Dorsolateral prefrontal cortex (tissue), 122 donors: ENCODE measurements at places on chromosomes 13 and 19.

- no peak for DNase-seq
Measured at GRCh38 chr13:97640268-97640667, 206.3 kb downstream of the RAP2A start.

DNA sequence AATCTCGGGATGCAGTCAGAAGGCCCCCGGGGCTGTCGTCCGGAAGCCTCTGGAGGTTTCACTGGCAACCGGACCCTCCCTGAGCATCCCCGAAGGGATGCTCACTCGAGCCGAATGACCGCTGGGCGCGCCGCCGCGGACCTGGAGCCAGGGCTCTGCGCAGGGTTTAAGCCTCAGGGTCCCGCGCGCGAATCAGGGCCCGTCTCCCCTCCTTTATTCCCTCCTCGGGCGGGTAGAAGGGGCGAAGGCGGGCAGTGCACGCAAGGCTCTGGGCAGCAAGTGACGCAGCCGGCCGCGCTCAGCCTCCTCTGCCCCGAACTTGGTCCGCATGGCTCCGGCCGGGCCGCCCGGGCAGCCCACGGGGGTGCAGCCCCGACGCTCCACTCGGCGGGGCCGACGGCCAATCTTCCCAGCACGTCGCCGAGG lies 572 bp downstream of the SHISA2 start:
- DNase-seq, result peak; percentile 47

DNA sequence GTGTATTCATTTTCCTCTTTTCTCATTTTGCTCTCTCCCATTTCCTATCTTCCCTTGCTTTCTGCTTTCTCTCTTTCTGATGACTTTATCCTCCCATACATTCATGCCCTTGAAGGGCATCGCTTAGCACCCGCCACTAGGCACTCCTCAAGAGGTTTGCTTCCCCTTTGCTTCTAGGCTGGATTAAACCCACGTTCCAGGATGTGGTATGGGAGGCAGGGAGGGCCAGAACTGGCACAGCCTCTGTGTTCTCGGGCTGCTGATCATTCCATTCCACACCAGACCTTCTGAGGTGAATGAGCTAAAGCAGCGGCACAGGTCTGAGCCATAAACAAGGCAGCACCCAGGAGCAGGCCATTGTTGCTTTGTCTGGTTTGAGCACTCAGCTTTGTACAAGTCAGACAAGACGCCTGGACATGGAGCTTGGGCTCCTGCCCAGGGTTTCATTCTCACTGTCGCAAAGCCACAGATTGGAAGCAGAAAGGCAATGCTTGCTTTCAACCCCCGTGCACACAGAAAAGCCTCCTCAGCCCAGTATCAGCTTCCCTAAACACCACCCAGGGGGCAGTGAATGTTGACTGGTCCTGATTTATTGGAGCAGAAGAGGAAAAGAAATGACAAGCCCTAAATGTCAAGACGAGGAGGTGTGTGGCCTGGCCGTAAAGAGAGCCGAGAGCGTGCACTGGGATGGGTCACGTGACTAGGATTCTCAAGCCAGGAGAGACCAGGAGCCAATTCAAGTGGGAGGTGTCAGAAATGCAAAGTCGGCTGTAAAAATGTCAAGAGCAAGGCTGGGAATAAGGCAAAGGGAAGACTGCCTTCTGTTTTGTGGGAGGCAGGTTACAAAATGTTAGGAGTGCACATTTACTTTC lies 218.0 kb upstream of the SERP2 start:
- peak; percentile 68 for DNase-seq

DNA sequence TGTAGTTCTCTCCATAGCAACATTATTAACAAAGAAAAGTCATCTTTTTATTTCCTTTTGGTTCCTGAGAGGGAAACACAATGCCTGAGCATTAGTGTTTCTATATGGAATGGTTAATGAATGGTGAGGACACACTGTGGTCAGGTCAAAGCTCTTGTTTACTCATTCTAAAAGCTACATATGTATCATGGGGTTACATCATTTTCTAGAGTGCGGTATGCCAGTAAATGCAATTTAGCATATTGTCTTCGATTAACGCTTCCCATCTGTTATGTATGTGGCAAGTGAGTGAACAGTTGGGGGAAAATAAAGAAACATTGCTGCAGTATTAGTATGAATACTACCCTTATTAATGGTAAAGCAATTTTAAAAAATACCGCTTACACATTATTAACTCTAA lies 1152.2 kb upstream of the SPRY2 start:
- DNase-seq, result no peak

DNA sequence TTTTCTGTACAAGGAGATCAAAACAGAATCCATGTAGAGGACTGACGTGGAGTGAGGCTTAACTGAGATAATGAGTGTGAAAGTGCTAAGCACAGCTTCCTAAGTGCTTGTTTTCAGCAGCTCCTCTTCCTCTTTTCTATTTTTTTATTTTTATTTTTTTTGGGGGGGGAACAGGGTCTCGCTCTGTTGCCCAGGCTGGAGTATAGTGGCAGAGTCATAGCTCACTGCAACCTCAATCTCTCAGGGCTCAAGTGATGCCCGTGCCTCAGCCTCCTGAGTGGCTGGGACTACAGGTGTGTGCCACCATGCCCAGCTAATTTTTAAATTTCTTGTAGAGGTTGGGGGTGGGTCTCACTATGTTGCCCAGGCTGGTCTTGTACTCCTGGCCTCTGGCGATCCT lies 5.6 kb upstream of the FOSB start:
- no peak for DNase-seq

DNA sequence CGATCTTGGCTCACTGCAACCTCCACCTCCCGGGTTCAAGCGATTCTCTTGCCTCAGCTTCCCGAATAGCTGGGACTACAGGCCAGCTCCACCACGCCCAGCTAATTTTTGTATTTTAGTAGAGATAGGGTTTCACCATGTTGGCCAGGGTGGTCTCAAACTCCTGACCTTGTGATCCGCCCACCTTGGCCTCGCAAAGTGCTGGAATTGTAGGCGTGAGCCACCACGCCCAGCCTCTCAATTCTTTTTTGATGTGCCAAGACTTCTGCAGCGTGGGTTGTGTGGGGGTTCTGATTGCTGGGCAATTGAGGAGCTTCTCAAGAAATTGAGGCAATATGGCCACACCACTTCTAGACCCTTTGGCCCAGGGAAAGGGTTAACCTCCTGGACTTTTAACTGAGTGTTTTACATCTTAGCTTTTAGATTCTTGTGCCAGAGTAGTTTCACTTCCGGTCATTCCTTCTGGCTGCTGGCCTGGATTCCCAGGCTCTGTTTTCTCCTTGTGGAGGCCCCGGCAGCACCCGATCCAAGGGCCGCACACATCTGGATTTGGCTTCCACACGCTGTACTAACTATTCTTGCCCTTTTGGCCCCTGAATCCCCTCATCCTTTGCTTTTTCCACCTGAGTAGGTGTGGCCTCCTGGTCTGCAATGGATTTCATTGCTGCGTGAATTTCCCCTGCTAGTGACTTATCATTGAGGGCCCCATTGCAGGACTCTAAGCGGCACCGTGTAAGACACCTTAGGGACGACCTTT lies 14.7 kb downstream of the SMARCA4 start:
- DNase-seq, result no peak

- DNase-seq, result no peak
Measured at GRCh38 chr13:21009036-21009435, 52.4 kb downstream of the LATS2 start.

- peak; percentile 100 for DNase-seq
Measured at GRCh38 chr19:35775298-35776101, at the start of gene ARHGAP33. Gene ARHGAP33 (plus strand): TSS chr19:35775564. CDS start chr19:35775659, 95 bp downstream.

- no peak for DNase-seq
Measured at GRCh38 chr13:98539666-98540065, 37.2 kb downstream of the STK24 start.

- DNase-seq, result no peak
Measured at GRCh38 chr13:27920677-27921420, 1.0 kb downstream of the PDX1 start.

DNA sequence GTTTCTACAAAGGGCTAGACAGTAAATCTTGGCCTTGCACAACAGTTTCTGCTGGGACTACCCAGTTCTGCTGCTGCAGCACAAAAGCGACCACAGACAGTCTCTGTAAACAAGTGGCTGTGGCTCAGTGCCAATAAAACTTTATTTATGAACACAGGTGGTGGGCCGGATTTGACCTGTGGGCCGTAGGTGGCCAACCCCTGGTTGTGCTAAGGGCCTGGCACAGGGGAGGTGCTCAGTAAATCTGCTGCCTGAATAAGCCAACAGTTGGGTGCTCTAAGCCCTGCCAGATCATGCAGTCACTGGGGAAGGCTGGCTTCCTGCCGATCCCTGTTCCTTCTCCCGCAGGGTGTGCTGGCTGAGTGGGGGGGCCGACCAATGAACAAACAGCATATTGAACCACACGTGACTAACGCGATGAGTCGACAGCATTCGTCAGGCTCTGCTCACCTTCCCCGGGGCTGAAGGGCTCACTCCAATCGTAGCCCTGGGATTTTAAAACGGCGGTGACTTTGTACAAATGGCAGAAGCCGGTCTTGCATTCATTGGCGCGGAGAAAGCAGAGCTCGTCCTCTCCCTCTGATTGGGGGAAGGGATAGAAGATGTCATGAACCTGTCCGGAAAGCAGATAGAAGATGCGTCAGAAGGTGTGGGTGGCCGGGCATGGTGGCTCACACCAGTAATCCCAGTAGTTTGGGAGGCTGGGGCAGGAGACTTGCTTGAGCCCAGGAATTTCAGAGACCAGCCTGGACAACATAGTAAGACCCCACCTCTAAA lies 24.3 kb upstream of the MYDGF start:
- DNase-seq, result peak; percentile 75

- DNase-seq, result no peak
Measured at GRCh38 chr13:86020351-86021002, 221.3 kb upstream of the SLITRK6 start.

GRCh38 chr19:4580961-4581665 lies 21.6 kb upstream of the SEMA6B start:
- DNase-seq, result no peak

DNA sequence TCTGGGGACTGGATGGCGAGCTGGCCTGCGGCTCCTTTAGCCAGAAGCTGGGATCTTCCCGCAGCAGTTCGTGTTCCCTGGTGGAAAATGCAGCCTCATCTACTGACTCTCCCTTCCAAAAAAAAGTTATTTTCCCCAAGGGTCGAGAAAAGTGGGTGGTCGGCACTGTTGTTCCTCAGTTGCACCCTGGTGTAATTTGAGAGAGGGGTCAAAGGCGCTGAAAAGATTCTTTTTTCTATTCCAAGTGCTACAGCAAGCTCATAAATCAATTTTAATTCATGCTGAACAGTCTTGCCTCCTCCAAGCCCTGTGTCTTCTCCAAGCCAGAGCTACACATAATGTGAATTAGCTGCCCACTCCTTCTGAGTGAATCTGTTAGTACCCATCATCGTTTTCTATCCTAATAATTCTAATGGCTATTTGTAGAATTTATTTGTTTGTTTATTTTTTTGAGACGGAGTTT lies 774 bp downstream of the SLC25A15 start:
- DNase-seq, result no peak

GRCh38 chr13:27264181-27264580 lies 6.4 kb upstream of the RASL11A start:
- DNase-seq, result no peak

DNA sequence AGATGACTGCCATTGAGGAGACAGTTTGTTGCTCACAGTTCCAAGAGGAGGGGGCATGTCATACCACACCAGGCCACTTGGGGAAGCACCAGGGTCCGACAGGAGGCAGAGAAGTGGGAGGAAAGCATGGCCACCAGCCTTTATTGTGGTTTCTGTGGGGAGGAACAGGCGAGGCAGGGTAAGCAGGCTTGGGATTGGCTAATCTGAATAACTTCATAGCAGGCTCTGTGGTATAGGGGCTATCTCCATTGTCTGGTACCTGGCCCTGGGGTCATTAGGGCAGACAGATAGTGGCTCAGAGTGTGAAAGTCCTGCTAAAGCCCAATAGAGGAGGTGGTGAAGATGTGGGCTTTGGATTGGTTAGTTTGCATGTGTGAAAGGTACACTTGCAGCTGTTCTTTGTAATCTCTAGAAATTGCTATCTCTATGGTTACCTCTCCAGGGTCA lies 35.5 kb downstream of the CBY2 start:
- DNase-seq, result no peak

- DNase-seq, result no peak
Measured at GRCh38 chr13:32164622-32165268, 133.2 kb downstream of the FRY start.

DNA sequence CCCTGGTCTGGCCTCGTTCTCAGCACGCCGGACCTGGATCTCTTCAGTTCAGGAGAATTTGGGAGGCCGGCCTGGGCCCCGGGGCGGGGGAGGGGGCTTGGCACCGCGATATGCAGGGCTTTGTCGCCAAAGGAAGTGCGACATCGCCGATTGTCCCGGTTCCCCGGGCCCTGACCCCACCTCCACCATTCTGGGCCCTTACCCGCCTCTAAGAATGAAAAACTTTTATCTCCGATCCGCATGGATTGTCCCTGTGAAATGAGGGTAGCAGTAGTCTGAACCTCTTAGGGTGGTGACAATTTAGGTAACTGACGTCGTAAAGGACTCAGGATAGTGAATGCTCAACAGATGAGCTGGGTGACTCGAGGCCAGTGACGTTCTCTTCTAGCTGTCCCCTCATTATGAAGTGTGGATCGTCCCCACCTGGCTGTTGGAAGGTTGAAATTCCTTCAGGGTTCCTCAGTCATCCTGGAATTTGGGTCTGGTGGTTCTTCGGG lies 650 bp downstream of the DDA1 start:
- DNase-seq, result no peak

- DNase-seq, result no peak
Measured at GRCh38 chr19:9881720-9882119, 46.6 kb downstream of the PIN1 start.

- no peak for DNase-seq
Measured at GRCh38 chr13:22287343-22287920, 616.6 kb downstream of the FGF9 start.

GRCh38 chr13:114132419-114133121 lies at the start of gene RASA3:
Gene RASA3 (minus strand): TSS chr13:114132623. CDS start chr13:114132489, 134 bp downstream.
- DNase-seq, result peak; percentile 79

DNA sequence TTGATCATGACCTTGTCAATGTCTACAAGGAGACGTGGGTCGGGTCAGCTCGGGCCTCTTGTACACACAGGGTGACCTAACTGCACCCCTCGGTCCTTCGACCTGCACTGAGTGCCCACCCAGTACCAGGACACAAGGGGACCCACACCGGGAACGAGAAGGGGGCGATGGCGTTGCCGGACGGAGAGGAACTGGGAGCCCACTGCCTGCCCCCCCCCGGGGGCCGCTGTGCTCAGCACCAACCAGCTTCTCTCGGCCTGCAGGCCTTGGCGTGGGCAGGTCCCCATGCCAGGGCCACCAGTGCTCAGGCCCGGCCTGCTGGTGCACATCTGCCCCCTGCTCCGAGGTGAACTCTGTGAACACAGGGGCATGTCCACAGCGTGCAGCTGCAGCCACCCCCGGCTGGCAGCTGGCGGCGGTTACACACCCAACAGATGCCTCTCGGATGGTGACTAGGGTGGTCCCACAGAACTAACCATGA lies 14.1 kb downstream of the CFD start:
- DNase-seq, result no peak

DNA sequence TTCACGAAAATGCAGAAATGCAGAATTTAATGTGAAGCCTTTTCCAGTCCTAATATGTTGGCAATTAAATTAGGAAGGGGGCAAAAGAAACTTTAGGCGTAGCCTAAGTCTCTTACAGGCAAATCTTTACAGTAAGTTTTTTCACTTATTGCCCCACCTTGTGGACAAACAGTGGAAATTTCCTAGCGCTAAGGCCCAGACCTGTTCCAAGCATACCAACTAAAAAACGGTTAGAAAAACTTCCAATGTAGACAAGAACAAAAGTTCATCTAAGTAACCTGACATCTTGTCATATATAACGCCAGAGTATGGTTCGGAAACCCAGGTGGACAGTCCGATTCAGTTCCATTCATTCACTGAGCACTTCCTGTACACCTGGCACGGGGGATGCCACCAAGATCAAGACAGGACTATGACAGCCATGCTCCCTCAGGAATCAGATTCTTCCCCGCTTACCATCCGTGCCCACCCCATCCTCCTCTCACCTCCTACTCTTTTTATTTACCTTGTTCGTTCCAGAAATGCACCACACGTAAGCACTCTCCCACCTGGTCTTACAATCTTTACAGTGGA lies 4.9 kb downstream of the ZAR1L start:
- DNase-seq, result no peak
